ENCODE measurements at places on chromosomes 2 and 18.

DNA sequence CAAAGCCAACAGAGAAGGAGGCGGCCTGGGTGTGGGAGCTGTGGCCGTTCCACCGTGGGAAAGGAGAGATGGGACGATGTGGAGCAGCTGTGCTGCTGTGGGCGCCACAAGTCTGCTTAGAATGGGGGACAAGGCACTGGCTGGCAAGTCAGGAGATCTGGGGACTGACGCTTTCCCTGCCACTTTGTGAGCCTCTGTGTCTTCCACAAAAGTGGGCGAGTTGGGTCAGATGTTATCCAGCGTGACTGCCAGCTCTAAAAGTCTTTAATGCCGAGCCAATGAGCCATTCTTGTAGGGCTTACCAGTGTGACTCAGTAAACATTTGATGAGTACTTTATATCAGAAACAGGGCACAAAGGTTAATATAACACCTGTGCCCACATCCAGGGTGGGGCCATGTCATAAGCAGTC lies 113.6 kb upstream of the MGAT5 start:
- peak; percentile 43 for DNase-seq

DNA sequence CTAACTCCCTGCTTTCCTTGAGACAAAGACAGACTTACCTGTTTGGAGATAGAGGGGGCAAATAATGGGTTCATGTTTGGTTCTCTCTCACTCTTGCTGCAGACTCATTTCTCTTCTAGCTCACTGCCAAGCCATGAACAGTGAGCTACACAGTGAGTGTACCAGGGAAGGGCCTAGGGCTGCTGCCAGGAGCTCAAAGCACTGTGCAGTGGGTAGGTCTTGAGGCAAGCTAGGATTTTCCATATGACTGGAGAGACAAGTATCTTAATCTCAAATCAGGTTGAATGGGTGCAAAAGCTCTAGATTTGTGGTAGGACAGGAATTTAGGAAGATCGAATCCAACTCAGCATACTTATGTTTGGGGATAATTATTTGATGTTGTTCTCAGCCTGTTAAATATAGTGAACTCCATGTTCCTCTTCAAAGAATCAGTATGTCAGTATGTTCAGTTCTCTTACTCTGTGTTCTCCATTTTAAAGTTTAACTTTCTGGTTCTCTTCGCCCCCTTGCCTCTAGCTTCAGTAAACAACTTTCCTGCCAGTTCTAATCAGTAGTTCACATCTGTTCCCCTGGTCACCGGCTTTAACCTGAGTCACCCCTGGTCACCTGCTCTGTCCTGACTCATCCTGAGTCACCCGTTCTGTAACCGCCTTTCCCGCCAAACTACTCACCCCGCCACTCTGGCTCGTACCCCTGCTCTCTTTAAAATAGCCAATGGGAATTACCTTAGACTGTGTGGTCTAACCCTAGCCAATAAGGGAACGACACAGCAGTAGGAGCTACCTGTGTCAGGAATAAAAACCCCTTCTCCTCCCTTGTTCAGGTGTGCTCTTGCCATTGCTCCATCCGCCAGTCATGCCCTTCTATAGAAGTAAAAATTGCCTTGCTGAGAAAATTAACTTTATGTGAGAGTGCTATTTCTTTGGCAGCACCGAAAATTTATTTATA lies 21.9 kb downstream of the SLC25A52 start:
- DNase-seq: no peak

- no peak for DNase-seq
Measured at GRCh38 chr18:59659508-59660170, 37.6 kb downstream of the CCBE1 start.

DNA sequence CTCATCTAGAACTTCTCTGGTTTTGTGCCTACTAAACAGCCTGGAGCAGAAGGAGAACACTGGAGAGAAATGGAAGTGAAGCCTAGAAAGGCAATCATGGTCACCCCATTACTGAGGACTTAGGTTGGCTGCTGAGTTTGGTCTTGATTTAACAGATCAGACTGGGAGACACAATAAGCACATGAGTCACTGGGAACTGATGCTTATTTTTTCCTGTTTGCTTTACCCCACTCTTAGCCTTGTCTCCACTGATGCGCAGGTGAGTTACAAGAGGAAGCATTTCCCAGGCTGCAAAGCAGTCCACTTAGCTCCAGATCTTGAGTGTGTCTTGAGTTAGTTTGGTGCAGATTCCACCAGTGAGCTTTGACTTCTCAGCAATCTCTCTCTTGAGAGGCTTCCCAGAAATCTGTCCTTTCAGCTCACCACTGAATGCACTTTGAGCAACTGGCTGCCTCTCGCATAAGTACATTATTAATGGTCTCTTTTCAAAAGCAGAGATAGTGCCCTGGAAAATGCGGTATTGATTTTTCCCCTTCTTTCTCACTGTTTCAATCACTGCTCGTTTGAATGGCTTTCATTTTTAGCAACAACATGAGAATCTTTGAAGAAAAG lies 390.2 kb upstream of the SETBP1 start:
- DNase-seq: no peak

DNA sequence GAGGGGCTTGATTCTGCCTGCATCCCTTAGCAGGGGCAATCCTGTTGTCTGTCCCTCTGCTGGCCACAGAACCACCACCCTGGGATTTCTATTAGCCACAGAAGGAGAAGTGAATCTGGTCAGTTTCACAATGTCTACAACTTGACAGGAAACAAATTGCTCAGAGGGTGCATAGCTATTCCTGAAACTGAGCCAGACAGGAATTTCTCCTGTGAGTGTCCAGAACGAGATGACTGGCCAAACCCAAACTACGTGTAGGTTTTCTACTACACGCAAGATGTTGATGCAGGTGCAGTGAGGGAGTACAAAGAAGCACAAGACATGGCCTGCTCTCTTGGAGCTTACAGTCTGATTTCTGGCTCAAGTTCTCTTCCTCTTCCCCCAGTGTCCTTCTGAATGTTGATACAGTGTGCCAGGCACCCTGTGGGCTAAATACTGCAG lies 201.9 kb downstream of the CLIP4 start:
- DNase-seq: no peak

GRCh38 chr2:137658433-137658832 lies 305.8 kb upstream of the HNMT start:
- DNase-seq: no peak

GRCh38 chr2:181466661-181467576 lies 9.7 kb downstream of the ITGA4 start:
- DNase-seq: no peak

- no peak for DNase-seq
Measured at GRCh38 chr2:38142627-38143026, 66.7 kb upstream of the CYP1B1 start.

DNA sequence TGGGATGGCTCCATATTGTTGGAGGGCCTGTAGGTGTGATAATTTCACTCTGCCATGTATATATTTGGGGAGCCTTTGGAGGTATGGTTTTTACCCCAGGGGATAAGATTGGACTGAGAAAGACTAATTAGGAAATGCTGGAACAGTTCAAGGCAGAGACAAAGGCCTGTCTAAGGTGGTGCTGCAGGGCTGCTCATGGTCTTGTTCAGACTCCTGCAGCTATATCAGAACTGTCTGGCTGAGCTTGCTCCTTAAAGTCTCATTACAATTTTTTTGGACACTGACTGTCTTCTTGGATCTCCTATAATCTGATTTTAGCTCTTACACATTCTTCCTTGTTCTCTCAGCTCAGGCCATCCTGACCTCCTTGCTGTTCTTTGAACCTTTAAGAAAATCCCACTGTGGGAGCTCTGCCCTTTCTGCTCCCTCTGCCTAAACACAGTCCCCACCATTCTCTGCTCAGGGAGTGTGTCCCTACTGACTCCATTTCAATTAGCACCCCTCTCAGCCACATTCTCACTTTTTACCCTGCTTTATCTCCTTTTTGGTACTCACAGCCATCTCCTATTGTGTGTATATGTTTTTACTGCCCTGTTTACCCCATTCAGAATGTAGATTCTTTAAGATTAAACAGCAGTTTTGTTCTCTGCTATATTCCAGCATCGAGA lies 468.7 kb upstream of the FANCL start:
- no peak for DNase-seq

GRCh38 chr2:222296911-222297599 lies 1.7 kb downstream of the PAX3 start:
- no peak for DNase-seq

GRCh38 chr2:31226266-31226665 lies 7.7 kb upstream of the EHD3 start:
- no peak for DNase-seq

- DNase-seq: no peak
Measured at GRCh38 chr2:15940661-15941480, 521 bp downstream of the MYCN start.

- DNase-seq: no peak
Measured at GRCh38 chr2:170722301-170722700, 7.2 kb downstream of the SP5 start.
